Substantia nigra (tissue), 51 donors: ENCODE measurements at places on chromosomes 1 and 21.

GRCh38 chr21:34642211-34643075, 26.4 kb upstream of the CLIC6 start:
- DNase-seq: no peak

DNA sequence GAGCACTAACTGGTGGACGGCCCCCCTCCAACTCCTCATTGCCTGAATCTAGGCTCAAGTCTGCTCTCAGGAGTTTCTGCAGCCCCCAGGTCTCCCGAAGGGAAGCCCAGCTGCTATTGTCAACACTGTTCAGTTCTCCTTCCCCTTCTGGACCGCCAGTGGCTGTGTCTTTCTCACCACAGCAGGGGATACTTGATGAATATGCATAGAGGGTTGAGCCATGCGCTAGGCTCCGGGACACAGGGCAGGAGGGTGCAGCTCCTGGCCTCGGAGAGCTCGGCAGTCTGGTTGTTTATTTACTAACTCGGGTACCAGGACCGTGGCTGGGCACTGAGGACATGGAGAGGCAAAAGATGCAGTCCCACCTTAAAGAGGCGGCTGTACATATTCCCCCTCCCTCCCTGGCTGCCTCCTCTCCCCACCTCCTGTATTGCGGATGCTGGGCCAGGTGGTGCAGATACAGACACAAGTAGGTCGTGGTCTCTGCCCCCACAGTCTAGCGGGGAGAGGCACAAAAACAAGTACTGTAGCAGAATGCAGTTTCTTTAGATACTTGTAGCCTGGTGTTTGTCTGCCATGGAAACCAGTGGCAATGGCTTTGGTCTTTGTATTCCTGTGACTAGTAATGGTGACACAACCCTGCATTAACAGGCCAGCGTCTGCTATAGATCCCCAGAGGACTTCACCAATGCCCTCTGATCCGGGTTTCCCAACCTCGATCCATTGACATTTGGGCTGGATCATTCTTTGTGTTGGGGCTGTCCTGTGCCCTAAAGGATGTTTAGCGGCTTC, 26.2 kb downstream of the ARHGEF10L start:
- no peak for DNase-seq

- no peak for DNase-seq
Observed at GRCh38 chr21:34942911-34943310, 106.2 kb downstream of the RUNX1 start.

DNA sequence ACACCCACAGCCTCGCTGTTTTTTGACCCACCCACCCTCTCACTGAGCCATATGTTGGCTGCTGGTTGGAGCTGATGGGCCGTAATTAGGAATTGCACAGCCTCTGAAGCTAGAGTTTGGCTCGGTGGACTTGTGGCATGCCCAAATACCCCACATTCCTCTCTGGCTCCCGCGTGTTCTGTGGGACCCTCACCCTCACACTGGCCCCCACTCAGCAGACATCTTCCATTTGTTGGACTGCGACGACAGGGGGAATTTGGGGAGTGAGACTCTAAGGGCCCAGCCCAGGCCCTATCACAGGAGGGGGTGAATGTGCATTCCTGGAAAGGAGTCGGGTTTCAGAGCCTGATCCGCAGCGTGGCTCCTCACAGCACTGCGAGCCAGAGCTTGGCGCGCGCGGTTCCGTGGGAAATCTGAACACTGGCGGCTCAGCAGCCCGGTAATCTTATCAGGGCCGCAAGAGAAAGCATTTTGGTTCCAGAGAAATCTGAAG, 5.2 kb downstream of the RCSD1 start:
- no peak for DNase-seq

- DNase-seq: no peak
Observed at GRCh38 chr1:244874974-244875579, 10.7 kb upstream of the HNRNPU start.

GRCh38 chr1:42035205-42035829, 116.6 kb upstream of the HIVEP3 start:
- peak; percentile 54 for DNase-seq

- no peak for DNase-seq
Observed at GRCh38 chr21:36097427-36098181, 27.8 kb downstream of the CBR1 start.

GRCh38 chr1:48939042-48939441, 162.4 kb upstream of the BEND5 start:
- no peak for DNase-seq

DNA sequence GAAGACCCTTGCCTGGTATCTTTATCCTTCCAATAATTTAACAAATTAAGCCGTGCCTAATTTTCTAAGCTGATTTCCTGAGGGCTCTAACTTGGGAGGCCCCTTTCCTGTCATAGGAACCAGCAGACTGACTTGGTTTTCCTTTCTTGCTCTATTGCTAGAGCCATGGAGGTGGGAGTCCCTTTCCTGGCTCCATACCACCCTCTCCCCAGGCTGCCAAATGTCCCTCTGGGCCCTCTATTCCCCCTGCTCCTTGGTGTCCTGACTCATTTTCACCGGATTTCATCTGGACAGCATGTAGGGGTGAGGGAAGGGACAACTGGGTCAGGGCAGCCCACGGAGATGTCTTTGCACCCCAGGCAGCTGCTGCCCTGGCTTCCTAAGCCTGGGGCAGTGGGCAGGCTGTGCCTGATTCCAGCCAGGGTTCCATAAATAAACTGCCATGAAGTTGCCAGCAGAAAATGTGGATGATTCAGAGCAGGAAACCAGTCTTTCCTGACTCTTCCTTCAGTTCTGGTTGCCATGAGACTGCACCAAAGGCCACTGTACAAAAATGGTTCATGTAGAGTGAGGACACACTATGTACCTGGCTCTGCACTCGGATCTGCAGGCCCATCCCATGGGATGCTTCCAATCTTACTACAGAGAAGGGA, 38.0 kb upstream of the SERBP1 start:
- DNase-seq: no peak

- DNase-seq: no peak
Observed at GRCh38 chr1:204600968-204601367, 84.6 kb downstream of the LRRN2 start.

DNA sequence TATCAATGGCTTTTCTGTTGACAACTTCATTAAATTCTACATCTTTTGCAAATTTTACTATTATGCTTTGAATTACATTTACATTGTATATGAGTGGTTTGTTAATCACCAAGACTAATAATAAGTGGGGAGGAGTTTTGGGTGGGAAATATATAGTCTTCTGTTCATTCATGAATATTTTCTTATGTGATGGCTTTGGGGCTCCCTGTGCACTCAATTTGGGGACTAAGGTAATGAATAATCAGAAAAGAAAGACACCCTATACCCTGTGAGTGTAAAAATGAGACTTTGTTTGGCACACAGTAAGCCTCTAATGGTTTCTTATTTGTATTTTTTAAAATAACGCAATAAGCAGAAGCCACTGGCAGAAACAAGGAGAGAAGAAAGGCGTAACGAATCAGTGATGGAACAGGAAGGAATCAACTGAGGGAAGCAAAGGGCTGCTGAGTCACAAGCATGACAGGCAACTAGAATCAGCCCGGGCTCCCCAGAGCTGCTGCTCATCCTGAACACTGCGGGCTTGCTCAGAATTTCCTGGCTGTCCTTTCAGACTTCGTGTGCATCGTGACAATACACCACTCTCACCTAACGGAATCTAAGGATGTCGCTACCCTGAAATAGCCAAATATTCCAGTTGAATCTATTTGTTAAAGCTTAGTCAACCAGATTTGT, 20.8 kb upstream of the RGS2 start:
- DNase-seq: no peak

- no peak for DNase-seq
Observed at GRCh38 chr21:39453571-39454179, 1.9 kb downstream of the SH3BGR start.

GRCh38 chr1:222791006-222791710, 23.7 kb upstream of the DISP1 start:
- DNase-seq: no peak

DNA sequence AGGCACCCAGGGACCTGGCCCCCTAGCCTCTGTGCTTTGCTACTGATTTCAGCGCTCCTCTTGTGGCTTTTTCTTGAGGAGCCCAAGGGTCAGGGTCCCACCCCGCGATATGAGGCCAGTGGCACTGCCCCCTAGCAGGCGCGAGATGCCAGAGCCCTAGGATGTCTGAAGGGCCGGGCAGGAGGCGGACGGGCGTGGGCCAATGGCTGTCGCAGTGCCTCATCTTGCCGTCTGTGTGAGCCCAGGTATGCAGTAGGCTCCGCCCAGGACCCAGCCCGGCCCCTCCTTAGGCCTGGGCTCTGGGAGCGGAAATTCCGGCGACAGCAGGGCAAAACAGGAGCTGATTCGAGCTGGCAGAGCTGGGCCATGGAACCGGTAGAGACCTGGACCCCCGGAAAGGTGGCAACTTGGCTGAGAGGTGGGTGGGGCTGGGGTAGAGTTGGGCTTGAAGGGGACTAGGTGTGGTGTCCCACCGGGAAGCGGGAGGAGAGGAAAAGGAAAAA, at the start of gene CNKSR1:
TSS of gene CNKSR1 (plus strand) at position 310 of the 503 bp plus-strand sequence. CDS start at position 367, 57 bp downstream.
- no peak for DNase-seq

- DNase-seq: no peak
Observed at GRCh38 chr1:24767351-24767750, 22.1 kb downstream of the CLIC4 start.

- DNase-seq: no peak
Observed at GRCh38 chr1:172277275-172277674, 143.2 kb upstream of the C1orf105 start.

DNA sequence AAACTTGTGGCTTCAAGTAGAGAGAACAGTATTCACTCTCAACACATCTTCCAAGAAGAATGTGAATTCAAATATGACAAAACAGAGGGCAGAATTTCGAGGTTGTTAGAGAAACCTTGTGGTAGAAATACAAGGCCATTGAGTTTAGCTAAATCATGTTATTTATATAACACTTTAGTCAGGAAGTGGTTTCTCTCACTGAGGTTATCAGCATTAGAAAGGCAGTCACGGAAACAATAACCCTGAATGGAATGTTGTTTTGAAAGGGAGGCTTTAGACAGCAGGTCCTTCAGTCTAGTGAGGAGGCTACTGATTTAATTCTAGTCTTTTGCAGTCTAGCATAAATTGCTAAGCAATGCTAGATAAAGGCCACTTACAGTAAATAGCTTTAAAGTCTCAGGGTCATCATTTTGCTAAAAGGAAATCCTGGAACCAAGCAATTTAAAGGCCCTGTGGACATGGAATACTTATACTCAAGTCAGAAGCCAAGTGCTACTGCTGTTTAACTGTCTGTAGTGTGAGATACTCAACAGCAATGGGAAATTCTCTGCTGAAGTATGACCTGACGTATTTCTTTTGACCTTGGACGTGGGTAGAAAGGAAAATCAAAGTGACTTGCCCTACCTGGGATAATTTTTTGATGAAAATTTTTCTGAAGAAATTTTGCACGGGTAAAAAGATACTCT, 89.0 kb upstream of the CHODL start:
- DNase-seq: no peak

GRCh38 chr21:35932232-35932911, 128.0 kb downstream of the SETD4 start:
- DNase-seq: no peak

DNA sequence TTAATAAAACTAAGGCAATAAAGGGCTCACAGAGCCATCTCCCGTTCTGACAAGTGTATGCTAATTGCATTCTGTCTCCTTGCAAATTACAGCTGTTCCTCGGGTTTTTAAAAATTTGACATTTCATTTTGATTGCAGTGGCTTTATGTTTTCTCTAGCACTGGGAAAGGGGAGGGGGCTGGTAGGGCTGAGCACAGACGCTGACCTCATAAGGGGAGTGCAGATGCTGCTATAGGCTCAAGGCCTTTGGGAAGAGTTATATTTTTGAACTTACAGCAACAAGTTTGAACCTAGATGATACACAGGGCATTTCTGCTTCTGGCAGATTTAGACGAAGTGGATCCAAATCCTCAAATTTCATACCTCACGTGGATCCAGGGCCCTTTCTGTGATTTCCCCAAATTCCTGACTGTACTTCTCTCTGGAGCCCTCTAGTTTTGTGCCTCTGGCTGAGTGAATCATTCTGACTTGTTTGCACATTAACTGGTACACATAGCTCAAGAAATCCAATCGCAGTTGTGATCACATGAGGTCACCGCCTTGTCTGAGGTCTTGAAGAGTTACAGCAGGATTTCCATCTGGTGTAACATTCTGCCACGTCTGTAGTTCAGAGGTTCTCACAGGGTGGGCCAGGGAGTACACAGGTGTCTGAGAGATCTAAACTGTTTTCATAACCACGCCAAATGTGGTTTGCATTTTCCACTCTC, 230.3 kb downstream of the C1orf94 start:
- DNase-seq: no peak

- peak; percentile 68 for DNase-seq
Observed at GRCh38 chr1:40919475-40920011, 57.4 kb upstream of the CITED4 start.

- no peak for DNase-seq
Observed at GRCh38 chr1:70487910-70488665, 77.0 kb downstream of the CTH start.

DNA sequence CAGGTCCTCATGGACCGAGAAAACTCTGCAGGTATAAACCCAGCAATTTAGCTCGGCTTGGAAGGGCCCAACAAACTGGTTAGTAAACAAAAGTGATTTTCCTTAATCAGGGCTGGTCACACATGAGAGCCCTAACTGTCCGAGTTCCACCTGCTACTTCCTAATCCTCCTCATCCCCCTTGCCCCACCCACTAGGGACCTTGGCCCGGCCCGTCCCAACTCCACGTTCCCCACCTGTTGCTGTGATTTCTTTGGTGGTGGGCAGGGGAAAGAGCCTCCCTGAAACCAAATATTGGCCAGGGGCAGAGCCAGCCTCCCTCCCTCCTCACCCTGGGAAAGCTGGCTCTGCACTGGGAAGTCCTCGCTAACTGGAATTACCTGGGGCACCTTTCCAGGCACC, 304.2 kb upstream of the PROX1 start:
- no peak for DNase-seq

- DNase-seq: no peak
Observed at GRCh38 chr1:113732802-113733201, 26.5 kb downstream of the PHTF1 start.

GRCh38 chr1:225652729-225653462, at the start of gene ENAH:
ENAH (minus strand) TSS chr1:225653123; CDS start chr1:225652690, 433 bp downstream.
- peak; percentile 87 for DNase-seq

DNA sequence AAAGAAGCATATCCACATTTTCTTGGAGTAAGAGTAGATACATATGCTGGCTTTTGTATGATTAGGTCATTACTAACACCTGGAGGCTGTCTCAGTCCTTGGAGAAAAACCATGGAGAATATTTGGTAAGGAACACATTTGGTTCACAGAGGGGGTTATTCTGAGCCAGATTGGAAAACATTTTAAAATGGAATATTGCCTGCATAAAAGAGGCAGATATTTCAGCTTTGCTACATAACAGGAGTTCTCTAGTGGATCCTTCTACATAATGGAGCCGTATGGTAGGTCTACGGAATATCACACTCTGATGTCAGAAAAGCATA, 415.1 kb downstream of the ADGRL2 start:
- no peak for DNase-seq

DNA sequence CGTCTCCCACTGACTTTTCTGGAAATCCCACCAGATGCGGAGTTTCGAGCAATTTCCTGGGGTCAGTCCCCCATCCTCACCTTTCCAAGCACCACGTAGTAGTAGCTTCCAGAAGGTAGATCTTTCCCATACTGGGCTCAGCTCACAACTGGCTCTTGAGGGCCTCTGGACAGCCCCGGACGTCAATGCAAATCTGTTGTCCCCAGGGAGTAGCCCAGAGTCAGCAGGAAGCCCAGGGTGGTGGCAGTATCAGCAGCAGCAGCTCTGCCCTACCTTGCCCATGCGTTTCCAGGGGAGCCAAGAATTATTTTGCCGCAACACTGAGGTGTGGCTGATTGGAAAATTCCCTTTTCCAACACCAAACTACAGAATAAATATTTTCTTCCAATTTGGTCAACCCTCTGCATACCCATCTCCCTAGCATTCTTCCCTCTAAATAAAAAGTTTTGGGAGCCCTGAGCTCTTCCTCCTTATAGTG, 70.3 kb downstream of the CD46 start:
- no peak for DNase-seq
